ENCODE measurements at places on chromosomes 6 and 20.

- no peak for DNase-seq
These were observed 2.1 kb upstream of the CDKN1A start for GRCh38 chr6:36676141-36677058.

GRCh38 chr20:32155017-32155981 lies 45.8 kb downstream of the TM9SF4 start:
- peak; percentile 25 for DNase-seq

DNA sequence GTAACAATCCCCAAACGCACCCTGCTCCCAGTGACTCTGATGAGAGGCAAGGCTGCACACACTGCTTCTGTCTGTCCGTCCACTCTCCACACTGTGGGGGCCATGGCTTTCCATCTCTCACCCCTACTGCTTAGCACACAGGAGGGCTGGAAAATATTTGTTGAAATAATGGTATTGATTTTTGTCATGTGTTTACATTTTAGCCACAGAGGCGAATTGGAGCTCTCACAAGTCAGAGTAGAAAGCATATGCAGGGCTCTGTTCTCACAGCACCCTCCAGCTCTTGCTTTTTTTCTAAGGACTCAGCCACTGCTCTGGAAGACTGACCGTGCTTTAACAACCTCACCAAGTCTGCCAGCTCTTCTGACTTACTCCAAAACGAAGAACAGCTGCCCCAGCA lies 273.8 kb downstream of the GMDS start:
- DNase-seq = no peak

DNA sequence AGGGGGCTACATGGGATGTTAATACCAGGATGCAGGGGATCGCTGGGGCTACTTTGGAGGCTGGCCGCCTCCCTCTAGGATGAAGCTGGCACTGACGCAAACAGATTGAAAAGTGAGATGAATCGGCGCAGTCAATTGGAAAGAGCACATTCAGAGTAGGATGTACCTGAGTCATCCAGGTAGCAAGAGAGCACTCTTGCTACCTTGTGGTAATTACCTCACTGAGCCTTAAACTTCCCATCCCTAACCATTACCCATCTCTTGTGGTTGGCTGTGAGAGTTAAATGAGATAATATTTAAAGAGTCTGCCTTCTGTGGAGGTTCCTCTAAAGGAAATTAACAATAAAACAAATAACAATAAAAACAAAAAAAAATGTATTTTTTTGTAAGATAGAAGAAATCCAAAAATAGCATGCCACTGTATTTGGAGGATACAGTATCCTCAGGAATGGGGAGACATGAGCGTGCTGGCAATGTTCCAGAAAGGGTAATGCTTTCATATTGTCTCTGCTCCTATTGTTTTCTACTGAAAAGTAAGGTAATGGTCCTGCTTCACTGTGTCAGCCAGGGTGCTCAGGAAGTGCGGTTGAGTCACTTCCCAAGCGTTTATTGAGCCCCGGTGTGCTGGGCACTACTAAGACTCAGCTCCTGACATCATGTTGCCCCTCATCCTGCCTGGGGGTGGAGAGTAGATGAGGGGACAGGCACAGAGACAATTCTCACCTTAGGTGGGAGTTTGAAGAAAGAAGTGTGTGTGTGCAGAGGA lies 301.1 kb downstream of the EYA4 start:
- no peak for DNase-seq

- DNase-seq = no peak
These were observed 163.4 kb upstream of the HEY2 start for GRCh38 chr6:125586074-125586473.

DNA sequence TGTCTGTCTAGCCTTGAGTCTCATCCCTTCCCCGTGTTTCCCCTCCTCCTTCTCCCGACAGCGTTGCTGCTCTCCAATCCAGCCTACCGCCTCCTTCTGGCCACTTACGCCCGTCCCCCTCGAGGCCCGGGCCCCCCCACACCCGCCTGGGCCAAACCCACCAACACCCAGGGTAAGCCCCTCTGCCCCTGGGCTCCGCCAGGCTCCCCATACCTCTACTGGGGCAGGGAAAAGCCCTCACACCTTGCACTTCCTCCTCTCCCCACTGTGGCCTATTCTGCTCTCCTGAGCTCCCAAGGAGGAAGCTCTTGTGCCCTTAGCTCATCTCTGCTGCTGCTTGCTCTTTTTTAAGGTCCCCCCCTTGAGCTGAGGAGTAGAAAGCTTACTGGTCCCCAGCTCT lies 11.0 kb downstream of the DDR1 start:
- DNase-seq = no peak

- no peak for DNase-seq
These were observed 7.2 kb upstream of the SDC4 start for GRCh38 chr20:45355209-45356084.

DNA sequence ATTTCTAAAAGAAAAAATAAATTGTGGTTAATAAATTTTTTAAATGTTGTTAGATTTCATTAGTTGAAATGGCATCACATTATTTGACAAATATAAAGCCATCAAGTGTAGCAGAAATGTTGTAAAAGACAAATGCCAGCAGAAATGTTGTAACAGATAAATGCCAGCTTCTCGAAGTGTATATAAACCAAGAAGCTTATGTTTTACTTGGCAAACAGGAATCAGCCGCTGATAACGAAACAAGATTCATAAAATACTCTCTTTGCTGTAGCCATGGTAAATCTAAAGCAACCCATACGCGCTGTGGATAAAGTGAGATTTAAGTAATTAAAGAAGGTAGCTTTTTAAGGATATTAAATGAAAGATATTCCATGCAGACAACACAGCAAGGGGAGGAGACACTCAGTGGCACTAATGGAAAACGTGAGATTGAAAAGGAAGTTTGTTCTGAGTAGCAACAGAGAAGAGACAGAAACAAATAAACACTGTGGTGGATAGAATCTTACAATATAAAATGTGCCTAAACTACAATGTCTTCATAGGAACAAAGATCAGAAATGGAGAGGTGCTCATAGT lies 29.6 kb downstream of the BTBD9 start:
- DNase-seq = no peak

- DNase-seq = no peak
These were observed 163.1 kb upstream of the PMEPA1 start for GRCh38 chr20:57872816-57873409.

- DNase-seq = no peak
These were observed 33.9 kb upstream of the ALDH8A1 start for GRCh38 chr6:134983823-134984222.

GRCh38 chr20:21706261-21707195 lies 1.1 kb downstream of the PAX1 start:
- no peak for DNase-seq

- no peak for DNase-seq
These were observed 197.4 kb downstream of the PTPRK start for GRCh38 chr6:128323011-128323410.

DNA sequence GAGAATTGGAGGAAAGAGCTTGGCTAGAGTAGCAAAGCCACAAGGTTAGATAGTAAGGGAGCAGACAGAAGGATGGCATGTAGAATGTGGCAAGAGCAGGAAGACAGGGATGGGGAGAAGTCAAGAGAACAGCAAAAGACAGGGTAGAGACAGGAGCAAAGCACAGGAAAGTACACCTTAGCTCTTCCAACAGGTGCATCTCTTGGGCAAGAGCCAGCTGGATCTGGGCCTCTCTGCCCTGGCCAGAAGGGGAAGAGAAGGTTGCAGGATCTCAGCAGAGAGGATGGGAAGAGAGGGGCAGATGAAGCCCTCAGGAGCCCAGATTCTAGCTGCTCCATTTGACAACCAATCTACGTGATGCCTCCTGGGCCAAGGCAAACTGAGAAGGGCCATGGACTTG lies 16.7 kb downstream of the SCUBE3 start:
- no peak for DNase-seq

DNA sequence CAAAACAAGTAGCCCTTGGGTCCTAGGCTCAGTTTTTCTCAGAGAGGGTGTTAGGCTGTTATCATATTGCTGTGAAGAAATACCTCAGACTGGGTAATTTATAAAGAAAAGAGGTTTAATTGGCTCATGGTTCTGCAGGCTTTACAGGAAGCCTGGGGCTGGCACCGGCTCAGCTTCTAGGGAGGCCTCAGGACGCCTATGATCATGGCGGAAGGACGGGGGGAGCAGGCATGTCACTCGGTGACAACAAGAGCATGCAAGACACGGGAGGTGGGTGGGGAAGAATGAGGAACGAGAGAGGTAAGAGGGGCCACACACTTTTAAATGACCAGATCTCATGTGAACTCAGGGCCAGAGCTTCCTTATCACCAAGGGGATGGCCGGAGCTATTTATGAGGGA lies 26.9 kb downstream of the CDH26 start:
- no peak for DNase-seq

DNA sequence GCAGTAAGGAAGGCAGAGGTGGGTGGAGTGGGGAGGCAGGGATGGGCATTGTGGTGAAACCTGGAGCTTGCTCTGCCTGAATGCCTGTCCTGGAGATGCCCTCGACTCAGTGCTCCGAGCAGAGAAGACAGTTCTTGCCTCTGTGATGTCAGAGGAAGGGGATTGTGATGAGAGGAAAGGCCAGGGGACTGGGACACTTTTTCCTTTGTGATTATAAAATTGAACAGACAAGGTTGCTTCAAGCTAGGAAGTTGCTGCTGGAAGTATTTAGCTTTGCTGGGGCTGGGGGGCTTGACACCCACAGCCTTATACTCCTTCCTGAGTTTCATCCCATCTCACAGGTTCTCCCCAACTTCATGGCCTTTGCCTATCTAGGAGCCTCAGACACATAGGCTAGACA lies at the start of gene SIRPD:
Gene SIRPD, minus strand, starts transcription at position 101 of the 400 bp plus-strand sequence. Its CDS starts 52 bp downstream, at position 49.
- DNase-seq = no peak

All from activated CD8-positive, alpha-beta memory T cell treated with anti-CD3 and anti-CD28 coated beads, Interleukin-2, amount 50 U/mL, for 4 hours (primary cell).